Motor neuron (in vitro differentiated cells): ENCODE measurements at places on chromosomes 6 and 20. TPM values are rescaled to one million over a fixed set of nuclear protein-coding genes. Genes with fewer than 3 reads are reported as not detected.

The HMGN4 gene
- total RNA-seq, result 54.5 and 55.0 TPM in 2 replicates

The HLA-DMB gene
- 1.1 and 1.7 TPM in 2 replicates for total RNA-seq

The FAM50B gene
- 6.3 and 6.7 TPM in 2 replicates for total RNA-seq

The KCNQ5 gene
- total RNA-seq, result 0.17 and 0.27 TPM in 2 replicates

The IL17A gene
- total RNA-seq, result not detected in 2 replicates

GRCh38 chr6:98941319-98941718 lies 6.4 kb downstream of the FBXL4 start:
- ATAC-seq, result no peak

- ATAC-seq, result no peak
Observed at GRCh38 chr6:5516036-5516435, 254.7 kb downstream of the FARS2 start.

DNA sequence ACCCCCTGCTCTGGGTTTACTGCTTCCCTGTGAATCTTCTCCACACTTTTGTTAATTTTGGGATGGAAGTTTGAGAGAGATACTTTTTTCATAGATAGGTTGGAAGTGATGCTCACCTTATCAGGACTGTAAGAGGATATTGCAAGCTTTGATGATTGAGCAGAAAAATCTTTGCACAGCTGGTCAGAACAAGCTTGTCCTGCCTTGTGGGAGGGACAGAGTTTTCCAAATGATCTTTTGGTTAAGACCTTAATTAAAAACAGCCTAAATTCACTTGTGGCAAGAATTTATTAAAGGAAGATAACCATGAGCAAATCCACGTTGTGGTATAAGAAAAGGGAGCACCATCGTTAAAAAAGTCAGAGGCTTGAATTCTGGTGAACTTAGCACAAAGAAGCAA lies 32.2 kb downstream of the E2F3 start:
- ATAC-seq, result no peak

- ATAC-seq, result peak; percentile 80
Observed at GRCh38 chr6:138088326-138088762, 18.9 kb downstream of the PERP start.

DNA sequence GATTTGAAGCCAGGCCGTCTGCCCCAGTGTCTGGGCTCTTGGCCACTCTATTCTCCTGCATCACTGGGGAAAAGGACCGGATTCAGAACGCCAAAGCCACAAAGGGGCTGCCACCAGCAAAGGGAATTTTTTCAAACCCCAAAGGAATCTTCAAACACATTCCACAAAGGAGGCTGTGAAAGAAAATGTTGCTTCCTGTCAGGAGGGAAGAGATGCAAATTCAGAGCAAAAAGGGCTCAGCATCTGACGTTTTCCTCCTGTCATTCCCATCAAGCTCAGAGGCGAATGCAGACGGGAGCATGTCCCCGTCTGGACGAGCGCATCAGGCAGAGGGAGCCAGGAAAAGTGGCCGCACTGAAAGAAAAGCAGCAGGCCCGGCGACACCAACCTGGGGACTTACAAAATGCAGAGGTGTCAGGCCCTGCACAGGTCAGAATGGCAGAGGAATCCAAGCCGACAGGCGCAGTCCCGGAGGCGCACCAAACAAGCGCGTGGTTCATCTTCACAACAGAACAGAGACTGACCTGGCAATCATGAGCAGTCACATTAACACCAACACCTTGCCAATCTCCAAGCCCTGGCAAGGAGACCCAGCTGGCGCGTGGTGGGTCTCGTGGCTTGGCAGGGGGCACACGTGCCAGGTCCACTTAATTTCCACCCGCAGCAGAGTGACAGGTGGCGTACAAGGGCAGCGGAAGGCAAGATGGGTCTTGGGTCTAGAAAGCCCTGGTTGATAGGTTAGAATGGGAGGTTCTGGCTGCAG lies 62.8 kb downstream of the GRM4 start:
- ATAC-seq, result peak; percentile 33

DNA sequence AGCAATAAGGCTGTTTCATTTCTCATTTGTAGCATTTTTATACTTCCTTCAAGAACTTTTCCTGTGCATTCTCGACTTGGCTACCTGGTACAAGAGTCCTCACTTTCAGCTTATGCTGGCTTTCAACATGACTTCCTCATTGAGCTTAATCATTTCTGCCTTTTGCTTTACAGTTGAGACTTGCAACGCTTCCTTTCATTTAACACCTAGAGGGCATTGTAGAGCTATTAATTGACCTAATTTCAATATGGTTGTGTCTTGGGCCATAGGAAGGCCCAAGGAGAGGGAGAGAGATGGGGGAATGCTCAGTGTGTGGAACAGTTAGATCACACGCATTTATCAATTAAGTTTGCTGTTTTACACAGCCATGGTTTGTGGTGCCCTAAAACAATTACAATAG lies 37.2 kb downstream of the SLC22A2 start:
- ATAC-seq, result peak; percentile 90

GRCh38 chr6:85923013-85923430 lies 280.3 kb upstream of the SYNCRIP start:
- peak; percentile 99 for ATAC-seq

- ATAC-seq, result no peak
Observed at GRCh38 chr20:3123542-3123941, 36.1 kb downstream of the FASTKD5 start.

GRCh38 chr20:24580006-24580405 lies 110.6 kb downstream of the SYNDIG1 start:
- ATAC-seq, result no peak

GRCh38 chr6:105880030-105880492 lies 206.1 kb upstream of the PRDM1 start:
- ATAC-seq, result no peak

DNA sequence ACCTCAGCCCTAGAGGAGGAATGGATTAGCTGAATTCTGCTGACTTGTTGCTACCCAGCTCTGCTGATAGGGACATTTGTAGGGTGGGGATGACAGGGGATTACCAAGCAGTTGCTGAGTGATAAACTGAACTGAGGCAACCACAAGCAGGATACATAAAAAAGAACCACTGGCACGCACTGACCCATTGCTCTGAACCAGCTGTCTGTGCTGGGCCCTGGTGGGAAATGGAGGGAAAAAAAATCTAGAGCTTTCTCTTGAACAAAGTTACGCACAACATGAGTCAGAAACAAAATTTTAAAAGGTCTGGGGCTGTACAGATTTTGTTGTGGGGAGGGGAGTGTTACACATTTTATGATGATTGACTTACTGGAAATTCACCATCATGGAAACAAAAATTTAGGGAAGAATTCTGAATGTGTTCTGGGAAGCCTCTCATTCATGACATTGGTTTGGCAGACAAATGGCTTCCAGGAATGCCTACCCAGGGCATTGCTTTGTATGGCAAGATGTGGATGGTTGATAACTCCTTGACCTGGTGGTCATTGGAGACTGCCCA lies 37.7 kb downstream of the FOXO3 start:
- no peak for ATAC-seq

GRCh38 chr6:16206595-16207037 lies 31.8 kb upstream of the GMPR start:
- ATAC-seq, result peak; percentile 64

DNA sequence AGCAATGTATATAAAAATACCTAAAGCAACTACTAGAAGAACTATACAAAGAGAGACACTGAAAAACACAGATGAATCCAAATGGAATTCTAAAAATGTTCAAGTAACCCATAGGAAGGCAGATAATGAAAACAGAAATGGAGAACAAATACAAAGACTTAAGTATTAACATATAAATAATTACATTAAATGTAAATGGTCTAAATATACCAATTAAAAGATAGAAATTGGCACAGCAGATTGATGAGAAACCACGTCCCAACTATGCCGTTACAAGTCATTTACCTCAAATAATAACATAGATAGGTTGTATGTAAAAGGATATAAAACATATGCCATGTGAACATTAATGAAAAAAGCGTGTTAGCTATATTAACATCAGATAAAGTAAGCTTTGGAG lies 40.1 kb downstream of the CEP85L start:
- ATAC-seq, result no peak

- ATAC-seq, result no peak
Observed at GRCh38 chr6:100810015-100810414, 71.1 kb downstream of the ASCC3 start.

DNA sequence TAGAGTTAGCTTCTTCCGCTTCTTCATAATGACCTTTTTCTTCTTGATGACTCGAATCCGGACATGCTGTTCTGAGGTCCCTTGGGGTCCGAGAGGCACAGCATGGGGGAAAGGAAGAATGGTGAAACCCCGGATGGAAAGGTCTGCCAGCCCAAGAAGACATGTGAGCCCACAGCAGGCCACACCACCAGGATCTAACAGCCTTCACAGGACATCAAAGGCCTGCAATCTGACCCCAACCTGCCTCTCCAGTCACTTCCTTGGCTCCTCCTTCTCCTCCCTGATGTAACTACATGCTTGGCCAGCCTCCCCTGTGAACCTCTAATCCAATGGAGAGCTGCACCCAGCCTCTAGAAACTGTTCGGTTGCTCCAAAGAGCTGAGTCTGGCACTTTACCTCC lies 1.6 kb downstream of the CPXM1 start:
- no peak for ATAC-seq

DNA sequence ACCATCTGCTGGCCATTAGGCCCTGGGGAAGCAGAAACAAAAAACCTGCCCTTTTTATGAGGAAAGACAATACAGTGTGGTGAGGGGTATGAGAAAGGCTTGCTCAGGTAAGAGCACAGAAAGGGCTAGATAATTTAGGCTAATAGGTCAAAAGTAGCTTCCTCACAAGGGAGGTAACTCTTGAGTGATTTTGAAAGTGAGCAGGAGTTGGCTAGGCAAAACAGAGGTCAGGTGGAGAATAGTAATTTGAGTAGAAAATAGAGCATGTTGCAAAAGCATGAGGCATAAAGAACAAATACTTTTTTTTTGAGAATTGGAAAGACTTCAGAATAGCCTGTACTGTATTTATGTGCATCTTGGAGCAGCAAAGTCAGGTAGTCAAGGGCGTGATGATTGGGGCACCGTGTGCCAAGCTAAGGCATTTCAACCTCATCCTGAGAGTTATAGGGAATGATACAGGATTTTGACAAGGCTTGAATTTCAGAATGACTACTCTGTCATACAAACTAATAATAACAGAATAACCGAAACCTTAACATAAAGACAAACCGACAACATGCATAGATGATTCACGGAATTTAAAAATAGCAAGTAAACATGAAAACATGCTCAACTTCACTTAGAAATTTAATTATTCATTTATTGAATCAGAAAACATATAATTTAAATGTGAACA lies 123.0 kb upstream of the ENPP5 start:
- ATAC-seq, result no peak

DNA sequence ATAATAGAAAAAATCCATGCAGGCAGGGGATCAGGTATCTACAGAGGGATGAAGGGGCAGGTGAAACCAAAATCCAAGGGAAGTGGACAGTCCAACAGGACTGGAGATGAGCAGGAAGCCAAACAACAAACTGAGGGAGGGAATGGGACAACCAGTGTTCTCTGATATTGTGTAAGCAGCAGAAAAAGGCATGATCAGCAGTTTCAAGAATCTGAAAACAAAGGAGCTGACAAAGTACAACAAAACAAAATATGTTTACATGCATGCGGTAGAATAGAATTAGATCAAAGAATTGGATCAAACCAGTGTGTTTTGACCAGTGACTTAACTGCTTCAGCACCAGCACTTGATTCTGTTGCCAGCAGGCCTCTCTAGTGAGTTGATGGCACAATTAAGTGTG lies 729.7 kb downstream of the RFPL4B start:
- ATAC-seq, result no peak

DNA sequence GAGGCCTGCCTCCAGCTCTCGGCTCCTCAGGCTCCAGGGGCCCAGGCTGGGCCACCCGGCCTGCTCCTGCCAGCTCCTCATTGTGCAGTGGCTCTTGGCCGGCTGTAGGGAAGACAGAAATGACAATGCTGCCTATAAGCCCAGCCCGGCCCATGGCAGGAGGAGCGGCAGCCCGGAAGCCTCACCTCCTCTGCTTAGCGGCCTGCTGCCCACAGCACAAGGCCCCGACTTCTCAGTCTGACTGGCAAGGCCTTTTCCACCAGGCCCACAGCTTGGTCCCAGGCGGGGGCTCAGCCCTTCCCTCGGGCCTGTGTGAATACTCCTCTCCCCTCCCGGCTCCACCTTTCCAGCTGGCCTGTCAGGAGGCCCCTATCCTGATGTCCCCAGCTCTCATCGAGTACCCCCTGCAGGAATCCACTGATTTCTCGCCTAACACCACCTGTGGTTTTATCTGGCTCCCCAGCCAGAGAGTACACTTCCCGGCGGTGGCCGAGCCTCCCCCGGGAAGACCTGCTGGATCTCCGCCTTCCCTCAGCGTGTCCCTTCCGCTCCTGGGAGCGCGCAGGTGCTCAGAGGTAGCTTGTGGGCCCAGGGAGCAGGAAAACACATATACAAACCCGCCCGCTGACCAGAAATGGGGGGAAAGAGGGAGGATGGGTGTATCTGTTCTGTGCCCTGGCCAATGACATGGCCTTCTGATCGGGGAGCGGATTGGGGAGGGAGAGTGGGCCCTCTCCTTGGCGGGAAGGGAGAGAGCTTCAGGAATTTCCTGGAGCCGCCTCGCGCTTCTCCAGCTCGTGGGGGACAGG lies 963 bp downstream of the DDRGK1 start:
- ATAC-seq, result peak; percentile 46

DNA sequence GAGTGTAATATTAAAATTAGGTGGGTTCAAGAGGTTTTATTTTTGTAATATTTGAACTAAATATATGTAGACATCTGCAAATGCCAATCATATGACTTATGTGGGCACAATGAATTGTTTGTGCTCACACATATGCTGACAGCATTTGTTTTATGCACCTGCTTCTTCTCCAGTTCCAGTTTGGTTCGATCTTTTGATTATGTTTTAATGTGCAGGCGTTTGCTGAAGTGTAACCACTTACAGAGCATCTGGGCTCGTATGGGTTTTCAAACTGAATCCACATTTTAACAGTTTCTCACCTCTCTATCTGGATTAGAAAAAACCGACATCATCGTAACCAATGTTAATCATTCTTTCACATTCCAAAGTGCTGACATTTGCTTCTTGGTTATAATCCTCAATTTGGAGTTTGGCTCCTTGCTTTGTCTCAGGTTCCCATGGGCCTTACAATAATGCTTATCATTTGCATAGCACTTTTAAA lies 129.1 kb upstream of the SPACA1 start:
- no peak for ATAC-seq

DNA sequence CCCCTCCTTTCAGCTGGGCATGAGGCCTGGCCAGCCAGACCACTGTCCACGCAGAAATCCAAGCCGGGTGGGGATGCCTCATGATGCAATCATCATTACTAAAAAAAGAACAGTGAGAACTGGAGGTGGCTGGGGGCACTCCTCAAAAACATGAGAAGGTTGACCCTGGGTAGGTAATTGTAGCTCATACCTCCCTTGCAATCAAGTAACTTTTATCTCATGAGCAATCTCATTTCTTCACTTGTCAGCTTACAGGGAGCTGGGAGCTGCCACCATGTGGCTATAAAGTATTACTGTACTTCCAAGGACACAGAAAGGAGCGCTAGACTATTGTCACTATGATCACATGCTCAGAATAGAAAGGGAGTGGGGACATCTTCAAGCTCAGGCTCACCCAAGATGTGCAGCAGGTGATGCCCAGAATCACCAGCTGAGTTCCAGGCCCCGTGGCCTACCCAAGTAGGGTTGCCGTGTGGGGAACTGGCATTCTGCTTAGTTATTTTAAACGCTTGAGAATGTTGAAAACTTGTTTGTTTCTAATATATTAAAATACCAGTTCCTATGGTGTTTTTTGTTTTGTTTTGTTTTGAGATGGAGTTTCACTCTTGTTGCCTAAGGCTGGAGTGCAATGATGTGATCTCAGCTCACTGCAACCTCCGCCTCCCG lies 3.0 kb upstream of the CDH26 start:
- peak; percentile 83 for ATAC-seq
